Stimulated activated CD4-positive, alpha-beta T cell treated with anti-CD3 and anti-CD28 coated beads, Interleukin-4, amount 100 ng/mL, for 4 hours (primary cell): ENCODE measurements at places on chromosomes 6 and 20.

GRCh38 chr20:152131-152530 lies 5.1 kb upstream of the DEFB127 start:
- DNase-seq = no peak

DNA sequence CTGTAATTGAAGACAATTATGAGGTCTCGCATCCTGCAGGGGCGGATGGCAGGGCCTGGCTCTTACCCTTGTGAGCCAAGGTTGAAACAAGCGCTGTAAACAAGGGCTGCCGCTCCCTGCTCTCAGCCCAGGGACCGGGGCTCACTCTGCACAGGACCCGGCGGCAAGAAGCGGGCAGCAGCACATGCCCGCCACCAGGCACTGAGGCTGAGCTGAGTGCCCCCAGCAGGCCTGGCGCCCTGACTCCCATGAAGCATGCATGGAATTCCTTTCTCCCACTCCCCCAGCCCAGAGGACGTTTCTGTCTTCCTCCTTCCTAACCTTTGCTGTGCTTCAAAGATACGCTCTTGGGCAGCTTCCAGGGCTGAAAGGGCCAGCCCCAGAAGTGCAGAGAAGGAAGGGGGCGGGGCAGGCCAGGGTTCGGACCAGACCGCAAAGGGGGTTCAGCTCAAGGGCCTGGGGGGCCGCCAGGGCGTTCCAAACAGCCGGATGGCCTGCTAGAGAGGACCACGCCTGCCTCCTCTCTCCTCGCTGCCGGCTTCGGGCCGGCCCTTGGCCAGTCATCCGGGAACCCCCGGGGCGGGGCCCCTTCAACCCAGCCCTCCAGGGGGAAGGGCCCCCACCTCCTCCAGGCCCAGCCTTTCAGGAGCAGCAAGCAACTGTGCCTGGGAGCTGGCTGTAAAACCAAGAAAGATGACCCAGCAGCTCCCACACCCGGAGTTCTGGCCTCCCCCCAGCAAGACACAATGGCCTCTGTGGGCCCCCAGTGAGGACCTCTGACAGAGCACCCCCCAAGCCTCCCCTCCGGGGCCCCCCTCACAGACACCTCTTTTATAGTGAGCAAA lies 109.9 kb downstream of the NOL4L start:
- DNase-seq = no peak

GRCh38 chr6:12279322-12280091 lies 10.7 kb upstream of the EDN1 start:
- DNase-seq = no peak

GRCh38 chr6:143195349-143195845 lies 134.7 kb downstream of the AIG1 start:
- no peak for DNase-seq

DNA sequence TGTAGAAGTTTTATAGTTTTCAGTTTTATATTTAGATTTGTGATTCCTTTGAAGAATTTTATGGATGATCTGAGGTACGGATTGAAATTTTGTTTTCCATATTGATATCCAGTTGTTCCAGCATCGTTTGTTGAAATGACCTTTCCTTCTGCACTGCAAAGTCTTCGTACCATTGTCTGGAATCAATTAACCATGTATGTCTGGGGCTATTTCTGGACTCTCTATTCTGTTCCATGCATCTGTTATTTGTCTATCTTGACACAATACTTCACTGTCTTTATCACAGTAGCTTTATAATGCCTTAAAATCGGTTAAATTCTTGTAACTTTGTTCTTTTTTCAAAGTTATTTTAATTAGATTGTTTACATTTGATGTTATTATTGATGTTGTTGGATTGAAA lies 154.9 kb downstream of the FARS2 start:
- no peak for DNase-seq

- peak; percentile 55 for DNase-seq
Measured at GRCh38 chr6:30411515-30412207, 66.7 kb downstream of the RPP21 start.

- DNase-seq = peak; percentile 13
Measured at GRCh38 chr20:16434062-16434664, 139.1 kb downstream of the KIF16B start.

GRCh38 chr20:49846206-49846807 lies 33.7 kb downstream of the SLC9A8 start:
- DNase-seq = peak; percentile 25

- no peak for DNase-seq
Measured at GRCh38 chr6:15303920-15304291, 58.0 kb downstream of the JARID2 start.

- no peak for DNase-seq
Measured at GRCh38 chr6:116579143-116579542, 7.8 kb downstream of the RWDD1 start.

DNA sequence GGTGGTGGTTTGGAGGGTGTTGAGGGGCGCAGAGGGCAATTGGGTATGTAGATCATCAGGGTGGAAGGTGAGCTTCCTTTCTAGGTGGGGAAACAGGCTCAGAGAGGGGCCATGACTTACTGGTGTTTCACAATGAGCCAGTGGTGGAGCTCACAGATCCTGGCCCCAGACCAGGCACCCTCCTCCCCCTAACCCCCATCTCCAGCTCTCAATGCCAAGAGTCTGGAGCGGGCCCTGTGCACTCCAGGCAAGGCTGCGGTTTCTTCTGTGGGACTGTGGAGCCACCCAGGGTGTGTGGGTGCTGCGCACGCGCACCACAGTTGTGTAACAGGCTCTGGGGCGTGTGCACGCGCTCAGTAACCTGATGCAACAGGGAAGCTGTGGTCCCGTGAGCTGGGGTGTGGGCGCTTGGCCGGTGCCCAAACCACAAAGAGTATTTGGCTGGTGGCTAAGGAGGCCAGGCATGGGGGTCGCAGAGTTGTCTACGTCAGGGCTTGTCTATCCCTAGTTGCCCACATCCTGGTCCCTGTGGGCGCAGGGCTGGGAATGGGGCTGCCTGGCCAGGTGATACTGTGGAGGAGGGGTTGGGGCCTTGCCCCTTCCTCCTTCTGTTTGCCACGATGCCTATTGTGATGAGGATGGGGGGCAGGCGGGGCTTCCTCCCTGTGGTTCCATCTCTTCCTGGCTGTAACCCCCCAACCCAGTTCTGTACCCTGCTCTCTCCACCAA lies 37.5 kb upstream of the MRPS18A start:
- peak; percentile 81 for DNase-seq

DNA sequence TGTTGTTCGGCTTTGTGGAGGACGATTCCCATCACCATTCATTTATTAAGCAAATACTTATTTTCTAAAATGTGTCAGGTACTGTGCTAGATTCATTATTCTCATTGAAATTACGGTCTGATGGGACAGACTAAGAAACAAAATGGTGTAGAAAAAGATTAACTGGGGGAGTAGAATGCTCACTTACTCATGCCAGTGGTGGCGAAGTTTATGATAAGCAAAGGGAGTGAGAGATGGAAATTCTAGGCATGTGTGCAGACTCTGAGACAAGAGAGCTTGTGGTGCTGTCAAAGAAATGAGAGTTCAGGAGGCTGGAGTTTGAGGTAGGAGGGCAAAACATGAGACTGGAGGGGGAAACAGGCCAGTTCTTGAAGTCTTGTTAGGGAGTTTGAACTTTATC lies 896 bp downstream of the RPP21 start:
- DNase-seq = no peak

DNA sequence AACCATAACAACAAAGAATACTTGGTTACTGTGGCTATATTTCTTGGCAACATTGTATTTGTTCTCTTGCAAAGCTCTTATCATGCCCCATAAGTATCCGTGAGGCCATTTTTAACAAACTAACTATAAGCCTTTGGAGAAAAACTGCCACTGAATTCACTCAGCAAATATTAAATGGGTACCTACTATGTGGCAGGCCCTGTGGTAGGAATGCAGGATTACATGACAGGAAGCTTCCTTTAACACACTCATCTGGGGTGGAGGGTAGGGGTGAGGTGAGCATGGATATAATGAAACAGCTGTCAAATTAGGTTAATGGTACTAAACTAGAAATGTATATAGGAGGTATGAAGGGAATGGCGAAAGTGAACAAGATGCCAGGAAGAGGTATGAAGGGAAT lies 504.8 kb downstream of the MEI4 start:
- no peak for DNase-seq

GRCh38 chr6:146990821-146991798 lies 213.1 kb upstream of the STXBP5 start:
- DNase-seq = no peak

GRCh38 chr6:43303751-43304331 lies 4.8 kb downstream of the CRIP3 start:
- DNase-seq = no peak

DNA sequence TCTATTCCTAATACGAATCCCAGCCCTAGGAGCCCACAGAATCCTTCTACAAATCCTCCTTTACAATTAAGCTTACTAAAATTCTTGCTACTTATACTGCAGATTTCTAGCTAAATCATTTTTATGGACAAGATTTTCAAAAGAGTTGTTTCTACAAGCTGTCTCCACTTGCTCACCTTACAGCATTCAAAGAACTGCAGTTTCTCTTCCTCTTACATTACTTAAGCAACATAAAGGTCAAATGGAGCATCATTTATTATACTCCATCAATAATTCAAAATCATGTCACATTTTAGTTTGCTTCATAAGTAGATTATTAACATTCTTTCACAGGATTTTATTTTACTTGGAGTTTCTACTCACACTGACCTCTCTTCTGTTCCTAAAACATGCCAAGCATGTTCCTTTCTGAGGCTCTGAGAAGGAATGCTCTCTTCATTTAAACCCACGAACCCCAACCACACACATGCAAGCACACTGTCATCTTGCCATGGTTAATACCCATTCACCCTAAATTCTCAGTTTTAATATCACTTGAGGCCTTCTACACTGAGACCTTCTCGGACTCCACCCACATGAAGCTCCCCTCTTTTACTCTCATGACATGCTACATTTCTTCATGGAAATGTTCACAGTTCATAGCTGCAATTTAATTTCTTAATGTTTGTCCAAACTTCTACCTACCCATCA lies 388.2 kb downstream of the TBC1D32 start:
- DNase-seq = no peak

DNA sequence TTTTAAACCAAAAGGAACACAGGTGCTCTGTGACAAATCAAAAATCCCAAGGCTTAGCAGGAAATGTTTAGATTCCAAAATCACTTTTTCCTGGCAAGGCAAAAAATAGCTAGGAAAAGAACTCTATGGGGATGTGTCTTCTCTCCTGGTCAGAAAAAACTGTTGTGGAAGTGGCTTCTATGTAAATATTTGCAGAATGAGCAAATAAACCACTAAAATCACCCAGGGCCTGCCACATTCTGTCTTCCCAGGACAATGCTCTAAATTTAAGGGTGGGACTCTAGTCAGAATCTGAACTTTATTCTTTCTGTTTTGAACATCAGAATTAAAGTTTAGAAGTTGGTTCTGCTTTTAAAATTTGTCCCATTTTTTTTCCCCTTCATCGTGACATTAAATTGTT lies 29.3 kb downstream of the GCM1 start:
- DNase-seq = no peak

- no peak for DNase-seq
Measured at GRCh38 chr6:114121913-114122662, 151.1 kb upstream of the HDAC2 start.

DNA sequence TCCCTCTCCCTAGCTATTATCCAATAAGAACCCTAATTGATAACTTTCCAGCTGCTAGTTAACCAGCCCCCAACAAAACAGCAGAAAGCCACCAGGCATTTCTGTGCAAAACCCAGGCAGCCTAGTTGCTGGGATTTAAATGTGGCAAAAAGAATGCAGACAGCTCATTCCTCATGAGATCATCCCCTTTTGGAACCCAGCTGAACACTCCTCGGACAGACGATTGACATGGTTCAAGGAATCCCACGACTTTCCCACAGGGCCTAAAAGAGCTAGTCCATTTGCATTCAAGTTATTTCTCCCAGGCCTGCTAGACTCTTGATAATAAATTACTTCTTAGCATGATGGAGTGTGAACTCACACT lies 24.0 kb downstream of the JAG1 start:
- DNase-seq = no peak

DNA sequence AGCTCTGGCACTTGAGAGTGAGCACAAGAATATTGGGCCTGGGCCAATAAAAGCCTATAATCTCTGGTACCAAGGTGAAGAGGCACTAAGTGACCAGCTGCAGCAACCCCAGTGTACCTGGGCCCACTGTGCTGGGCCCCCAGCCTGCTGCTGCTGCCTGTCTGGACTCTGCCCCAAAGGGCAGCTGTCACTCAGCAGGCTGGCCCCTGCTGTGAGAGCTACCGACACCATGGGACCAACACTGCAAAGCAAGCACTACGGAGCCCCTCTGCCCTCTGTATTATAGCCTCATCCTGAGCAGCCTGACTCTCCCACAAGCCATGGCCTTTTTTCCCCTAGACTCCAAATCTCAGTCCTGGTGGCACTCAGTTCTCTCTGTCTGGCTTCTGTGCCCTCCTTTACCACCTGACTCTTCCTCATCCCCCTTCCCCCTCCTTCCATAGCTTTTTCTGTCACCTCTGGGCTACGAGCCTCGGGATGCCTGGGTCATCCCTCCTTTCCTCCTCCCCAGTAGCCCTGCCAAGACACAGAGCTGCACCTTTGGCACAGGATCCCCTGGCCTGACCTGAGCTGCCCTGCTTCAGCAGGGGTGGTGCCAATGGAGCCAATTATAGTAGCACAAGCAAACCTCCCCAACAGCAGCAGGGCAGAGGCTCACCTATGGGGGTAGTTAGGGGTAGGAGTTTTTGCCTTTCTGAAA lies 14.2 kb downstream of the RRP36 start:
- no peak for DNase-seq

DNA sequence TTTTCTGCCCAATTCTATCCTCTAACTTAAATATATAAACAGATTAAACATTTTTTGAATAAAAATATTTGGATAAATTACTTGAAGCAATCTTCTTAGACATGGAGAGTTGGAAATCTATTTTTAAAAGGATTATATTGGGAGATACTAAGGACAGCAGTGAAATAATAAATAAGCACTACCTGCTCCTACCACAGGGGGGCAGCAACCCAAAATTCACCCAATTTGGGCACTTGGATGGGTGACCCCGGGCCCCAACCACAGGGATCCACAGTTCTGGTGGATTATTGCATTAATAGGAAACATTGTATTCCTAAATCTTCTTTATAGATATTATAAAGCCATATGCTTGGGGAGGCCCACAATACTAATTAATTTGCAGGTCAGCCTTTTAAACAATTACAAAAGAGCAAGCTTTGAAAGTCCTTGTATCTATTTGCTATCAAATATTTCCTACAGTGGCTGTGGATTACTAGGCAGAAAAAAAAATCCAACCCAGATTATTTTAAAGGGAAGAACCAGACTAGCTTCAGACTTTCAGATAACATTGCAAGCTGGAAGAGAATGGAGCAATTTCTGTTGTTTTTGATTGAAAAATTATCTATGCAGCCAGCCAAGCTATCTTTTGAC lies 66.4 kb upstream of the PDE10A start:
- DNase-seq = no peak

DNA sequence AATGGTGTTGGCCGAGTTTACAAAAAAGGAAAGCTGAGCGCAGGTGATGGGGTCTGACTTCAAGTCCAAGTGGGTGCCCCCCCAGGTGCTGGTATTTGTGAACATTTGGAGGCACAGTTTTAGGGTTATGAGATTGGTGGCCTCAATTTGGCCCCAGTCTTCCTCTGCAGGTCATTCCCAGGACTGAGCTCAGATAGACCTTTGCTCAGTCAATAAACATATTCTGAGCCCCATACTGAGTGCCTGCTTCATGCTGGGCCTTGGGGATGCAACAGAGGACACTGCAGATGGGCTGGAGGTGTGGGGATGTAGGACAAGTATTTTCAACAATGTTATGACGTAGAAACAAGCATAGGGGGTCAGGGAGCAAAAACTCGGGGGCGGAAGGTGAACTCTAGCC lies 33.5 kb downstream of the TGM3 start:
- no peak for DNase-seq

- peak; percentile 69 for DNase-seq
Measured at GRCh38 chr6:107822176-107823046, 1.7 kb downstream of the SCML4 start.

GRCh38 chr6:168851460-168852375 lies 401.9 kb downstream of the THBS2 start:
- no peak for DNase-seq
